NCI-H1105 treated with DMSO at 0.1 percent for 48 hours (cell line): ENCODE measurements at places on chromosomes 6 and 20.

- DNase-seq, result no peak
Observed at GRCh38 chr6:44660561-44661220, 273.2 kb downstream of the CDC5L start.

- DNase-seq, result no peak
Observed at GRCh38 chr6:25960734-25961133, 1.9 kb upstream of the TRIM38 start.

DNA sequence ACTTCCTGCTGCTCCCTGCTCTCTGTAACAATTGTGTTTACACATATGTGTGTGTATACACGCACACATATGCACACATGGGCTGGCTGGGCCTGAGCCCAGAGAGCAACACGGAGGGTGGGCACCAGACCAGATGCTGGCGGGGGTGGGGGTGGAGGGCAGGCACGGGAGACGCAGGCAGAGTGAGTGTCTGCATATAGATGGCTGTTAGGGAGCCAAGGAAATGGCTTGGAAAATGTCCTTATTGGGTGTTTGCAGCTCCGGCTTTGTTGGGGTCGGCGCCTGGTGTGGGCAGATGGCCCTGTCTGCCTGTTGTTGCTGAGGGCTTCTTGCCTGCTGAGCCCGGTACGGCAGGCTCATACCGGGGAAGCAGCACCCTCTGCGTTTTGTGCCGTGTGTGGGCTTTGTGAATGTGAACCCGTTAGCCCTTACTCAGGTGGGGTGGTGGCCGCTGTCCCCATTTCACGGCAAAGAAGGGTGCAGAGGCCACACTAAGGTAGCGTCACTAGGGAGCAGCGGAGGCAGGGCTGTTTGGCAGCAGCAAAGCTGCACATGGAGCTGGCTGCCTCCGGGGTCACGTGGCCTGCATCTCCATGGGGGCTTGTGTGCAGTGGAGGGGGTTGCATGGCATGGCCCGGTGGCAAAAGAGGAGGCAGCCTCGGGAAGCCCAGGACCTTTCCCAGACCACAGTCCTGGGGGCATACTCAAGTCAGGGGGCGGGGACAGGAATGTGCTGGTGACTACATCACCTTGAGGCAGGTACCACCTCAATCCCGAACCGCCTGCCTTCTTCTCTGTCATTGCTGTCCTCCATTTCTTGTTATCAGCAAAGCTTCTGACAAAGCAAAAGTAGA lies 47.4 kb upstream of the SRF start:
- no peak for DNase-seq

DNA sequence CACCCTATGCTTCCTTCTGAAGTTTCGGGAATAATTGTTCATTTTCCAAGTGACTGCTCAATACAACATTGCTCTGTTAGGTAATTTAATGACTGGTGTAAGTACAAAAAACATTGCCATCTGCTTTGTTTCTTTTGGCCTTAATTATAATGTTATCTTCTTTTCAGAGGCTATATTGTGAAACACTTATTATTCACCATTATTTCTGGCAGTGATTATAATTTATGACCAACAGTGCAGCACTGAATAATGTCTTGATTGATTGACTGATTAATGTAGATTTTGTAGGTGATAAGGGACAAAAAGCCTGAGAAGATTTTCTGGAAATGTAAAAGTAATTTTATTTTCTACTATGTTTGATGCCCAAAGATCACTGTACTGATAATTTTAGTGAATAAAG lies 377.7 kb downstream of the PLCB1 start:
- DNase-seq, result peak; percentile 78

- no peak for DNase-seq
Observed at GRCh38 chr20:43993560-43993959, 78.9 kb downstream of the TOX2 start.
